GM13977 (cell line): ENCODE measurements at places on chromosomes 1 and 21.

DNA sequence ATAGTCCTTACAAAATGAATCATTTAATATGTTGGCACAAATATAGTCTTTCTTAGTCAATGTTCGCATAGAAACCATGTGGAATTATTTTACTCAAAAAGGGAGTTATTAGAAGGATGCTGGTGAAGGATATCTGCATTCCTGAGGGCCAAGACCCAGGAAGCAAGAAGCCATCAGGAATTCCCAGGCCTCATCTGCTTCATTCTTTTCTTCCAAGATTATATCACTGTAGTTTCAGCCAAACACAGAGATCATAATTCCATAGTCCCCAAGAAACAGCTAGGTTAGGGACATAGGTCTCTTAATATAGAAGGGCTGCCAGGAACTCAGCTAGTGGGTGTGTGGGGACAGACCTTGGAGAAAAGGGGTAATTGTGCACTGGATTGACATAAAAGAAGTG, 28.6 kb upstream of the DISC1 start:
- DNase-seq = no peak

GRCh38 chr21:34779860-34780259, 111.1 kb downstream of the CLIC6 start:
- DNase-seq = no peak

DNA sequence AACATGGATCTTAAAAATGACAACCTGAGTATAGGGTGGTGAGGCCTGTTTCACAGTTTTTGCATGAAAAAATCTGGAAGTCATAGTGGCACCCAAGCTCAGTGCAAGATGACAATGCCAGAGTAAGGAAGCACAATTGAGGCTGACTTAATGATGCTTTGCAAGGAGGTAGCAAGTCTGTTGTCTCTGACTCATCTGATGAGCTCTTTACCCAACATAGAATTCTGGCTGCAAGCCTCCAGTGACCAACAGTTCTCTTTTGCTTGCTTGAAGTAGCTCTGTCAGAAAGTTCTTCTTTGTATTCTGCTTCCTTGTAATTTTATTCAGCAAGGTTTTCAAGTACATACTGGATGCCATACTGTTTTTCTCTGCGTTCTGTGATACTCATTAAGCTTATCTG, 117.1 kb downstream of the FOXD2 start:
- no peak for DNase-seq

DNA sequence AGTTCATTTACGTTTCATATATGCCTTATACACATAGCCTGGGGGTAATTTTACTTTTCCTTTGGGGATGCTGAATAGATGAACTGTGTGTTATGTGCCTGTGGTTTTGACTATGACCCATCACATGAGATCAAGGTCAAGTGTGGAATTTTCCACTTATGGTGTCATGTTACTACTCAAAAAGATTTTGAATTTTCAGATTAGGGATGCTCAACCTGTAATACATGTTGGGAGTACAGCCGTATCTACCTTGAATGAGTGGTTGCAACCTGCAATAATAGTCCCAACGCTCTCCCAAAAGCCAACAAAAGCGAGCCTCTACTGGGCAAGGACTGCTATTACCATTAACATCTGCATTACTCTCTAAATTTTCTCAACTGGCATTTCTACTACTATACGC, 68.5 kb upstream of the SDC3 start:
- no peak for DNase-seq

DNA sequence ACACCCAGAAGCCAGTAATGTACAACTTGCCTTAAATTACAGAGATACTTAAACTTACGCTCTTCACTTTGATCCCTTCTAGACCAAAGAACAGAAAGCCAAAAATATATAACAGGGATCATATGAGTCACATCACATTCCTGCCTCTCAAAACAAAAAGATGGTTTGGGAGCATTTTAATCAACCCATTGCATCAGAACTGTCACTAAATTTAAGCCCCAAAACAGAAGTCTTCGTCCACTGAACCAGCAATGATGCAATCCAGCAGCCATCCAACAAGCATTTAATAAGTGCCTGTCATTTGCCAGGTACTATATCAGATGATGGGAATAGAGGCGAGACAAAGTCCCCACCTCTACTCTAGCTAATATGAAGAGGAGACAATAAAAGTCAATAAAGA, 42.7 kb upstream of the GLIS1 start:
- DNase-seq = no peak

GRCh38 chr21:35426469-35426868, 377.4 kb upstream of the RUNX1 start:
- no peak for DNase-seq

GRCh38 chr1:93613898-93614297, 67.7 kb downstream of the BCAR3 start:
- no peak for DNase-seq

- no peak for DNase-seq
Observed at GRCh38 chr1:203149188-203149840, 21.8 kb downstream of the ADORA1 start.

- DNase-seq = no peak
Observed at GRCh38 chr1:39992888-39993287, 37.9 kb downstream of the MFSD2A start.

DNA sequence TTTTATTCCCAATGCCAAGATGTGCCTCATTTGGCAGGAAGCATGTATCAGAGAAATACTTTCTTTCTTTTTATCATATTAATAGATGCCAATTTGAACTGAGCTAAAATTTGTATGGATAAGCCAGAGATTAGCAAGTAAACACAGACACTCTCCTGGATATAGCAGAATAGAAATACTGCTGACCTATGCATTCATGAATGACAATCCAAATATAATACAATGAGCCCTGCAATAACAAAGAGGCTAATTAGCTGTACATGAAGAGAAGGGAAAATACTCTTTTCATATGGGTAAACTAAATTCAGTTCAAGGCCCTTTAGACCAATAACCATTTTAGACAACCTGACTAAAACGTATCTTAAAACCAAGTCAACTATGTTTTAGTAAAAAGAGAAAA, 388.1 kb upstream of the NR5A2 start:
- DNase-seq = no peak
